ENCODE measurements at places on chromosomes 6 and 20.

DNA sequence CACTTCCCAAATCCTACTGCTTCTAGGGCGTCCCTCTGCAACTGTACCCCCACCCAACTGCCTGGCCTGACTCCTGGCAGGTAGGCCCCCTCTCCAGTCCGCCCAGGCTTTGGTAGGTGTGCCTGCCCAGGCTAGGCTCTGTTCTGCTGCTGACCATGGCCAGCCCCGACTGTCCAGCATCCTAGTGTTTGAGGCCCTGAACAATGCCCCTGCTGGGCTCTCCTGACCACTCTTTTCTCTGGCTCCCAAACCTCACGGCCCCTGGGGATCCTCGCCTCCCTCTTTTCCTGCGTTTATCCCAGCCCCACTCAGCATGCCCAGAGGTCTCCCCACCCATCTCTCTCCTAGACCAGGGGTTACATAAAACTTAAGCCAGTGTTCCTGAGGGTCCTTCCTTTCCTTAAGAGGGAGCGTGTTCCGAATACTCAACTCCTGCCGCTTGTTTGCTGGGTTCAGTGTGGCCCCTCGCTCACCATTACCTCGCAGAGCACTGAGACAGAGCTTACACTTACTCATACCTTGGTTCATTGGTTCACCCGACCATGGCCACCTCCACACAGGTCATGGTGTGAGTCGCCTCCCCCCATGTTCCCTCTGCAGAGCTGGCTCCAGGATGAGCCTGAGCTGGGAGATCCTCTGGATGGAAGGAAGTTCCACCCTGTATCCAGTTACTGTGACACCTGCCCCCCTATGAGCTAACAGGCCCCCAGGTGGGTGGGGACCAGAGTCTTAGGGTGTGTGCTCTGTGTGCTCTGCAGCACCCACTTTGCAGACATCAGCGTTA lies 21.0 kb upstream of the MYT1 start:
- DNase-seq, result no peak

GRCh38 chr6:33251395-33252012 lies 20.2 kb downstream of the VPS52 start:
- no peak for DNase-seq

DNA sequence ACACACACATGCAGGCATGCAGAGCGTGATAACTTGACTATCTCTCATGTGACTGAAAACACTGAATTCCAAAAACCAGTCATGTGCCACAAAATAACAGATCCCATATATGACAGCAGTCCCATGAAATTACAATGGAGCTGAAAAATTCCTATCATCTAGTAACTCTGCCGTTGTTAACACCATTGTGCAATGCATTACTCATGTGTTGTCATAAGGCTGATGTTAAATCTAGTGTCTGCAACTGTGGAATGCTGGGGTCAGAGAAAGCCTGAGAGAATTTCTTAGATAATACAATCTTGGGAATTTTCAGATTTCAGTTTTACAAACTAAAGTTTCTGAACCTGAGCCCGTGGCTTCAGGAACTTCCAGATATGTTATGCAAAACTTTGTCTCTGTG lies 70.2 kb downstream of the LYRM4 start:
- no peak for DNase-seq

- no peak for DNase-seq
Observed at GRCh38 chr20:11882651-11883050, 35.0 kb upstream of the BTBD3 start.

DNA sequence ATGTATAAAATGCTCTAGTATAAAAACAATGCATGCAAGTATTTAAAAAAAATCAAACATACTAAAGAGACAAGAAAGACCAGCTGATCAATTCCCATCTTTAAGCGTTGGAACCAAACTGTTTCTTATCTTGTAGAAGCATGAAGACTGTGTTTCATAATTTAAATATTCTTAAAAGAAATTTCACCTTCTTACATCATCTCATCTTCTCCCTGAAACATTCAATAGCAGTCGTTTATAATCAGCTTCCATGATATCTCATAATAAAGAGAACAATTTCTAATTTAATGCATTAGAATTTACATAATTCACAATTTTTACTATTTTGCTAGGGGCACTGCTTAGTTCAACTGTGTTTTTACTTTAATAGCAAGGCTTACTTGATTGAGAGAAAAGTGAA lies 468.1 kb upstream of the MARCKS start:
- no peak for DNase-seq

DNA sequence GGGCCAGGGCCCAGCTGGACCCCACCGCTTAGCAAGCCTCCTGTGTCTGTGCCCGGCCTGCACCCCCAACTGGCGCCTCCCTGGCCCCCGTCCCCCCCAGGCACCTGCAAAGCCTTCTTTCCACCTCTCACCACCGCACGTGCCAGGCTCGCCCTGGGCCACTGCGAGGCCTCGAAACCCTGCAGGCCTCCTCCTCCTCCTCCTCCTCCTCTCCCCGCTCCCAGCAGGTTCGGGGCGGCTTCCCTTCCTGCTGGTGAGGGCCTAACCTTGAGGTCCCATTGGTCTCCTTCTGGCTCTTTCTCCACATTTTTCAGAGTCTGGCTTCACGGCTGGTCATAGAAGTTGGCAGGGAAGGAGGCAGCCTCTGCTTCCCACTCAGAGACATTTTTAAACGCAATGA lies 76.8 kb upstream of the GATA5 start:
- DNase-seq, result no peak

GRCh38 chr20:61817575-61817974 lies 248.1 kb downstream of the TAF4 start:
- DNase-seq, result no peak

DNA sequence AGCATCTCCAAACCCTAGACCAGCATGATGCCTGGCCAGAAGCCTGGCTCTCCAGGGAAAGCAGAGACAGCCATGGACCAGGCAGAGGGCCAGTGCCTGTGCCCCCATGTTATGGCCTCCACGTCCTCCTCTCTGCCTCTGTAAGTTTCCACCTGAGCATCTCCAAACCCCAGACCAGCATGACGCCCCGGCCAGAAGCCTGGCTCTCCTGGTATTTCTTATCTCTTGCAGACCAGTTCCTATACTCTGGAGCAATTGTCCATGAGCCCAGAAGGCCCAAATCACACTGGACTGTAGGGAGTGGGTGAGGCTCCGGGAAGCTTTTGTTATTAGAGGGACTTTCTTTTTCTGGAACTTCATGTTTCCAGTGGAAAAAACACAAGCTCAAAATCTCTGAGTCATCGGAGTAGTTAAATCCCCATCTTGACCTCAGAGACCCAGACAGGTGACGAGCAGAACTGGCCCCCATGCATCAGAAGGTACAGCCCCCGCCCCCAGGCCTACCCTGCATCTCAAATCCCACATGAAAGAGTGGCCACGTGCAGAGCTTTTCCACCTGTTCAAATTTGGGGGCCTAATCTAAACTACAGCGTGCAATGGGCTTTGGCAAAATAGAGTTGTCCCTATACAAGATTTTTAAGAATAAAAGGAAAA lies 110.2 kb upstream of the FOXQ1 start:
- no peak for DNase-seq

GRCh38 chr6:126770176-126770575 lies 348.3 kb upstream of the RSPO3 start:
- DNase-seq, result no peak

DNA sequence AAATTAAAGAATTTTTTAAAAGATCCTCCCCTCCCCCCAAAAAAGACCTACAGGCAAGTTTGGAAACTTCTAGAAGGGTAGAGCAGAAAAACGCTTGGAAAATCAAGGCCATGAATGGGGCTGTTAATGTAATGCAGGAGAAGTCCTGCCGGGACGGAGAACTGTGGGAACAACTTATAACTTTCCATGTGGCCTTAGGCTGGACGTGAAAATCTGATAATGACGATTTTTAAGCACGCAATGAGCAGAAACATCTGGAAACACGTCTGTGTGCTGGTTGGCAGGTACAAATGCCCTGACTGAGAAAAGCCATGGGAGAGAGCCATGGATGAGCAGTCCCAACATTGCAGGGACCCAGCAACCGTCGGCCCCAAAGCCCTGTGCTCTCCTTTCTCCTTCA lies 198.7 kb upstream of the RREB1 start:
- no peak for DNase-seq

DNA sequence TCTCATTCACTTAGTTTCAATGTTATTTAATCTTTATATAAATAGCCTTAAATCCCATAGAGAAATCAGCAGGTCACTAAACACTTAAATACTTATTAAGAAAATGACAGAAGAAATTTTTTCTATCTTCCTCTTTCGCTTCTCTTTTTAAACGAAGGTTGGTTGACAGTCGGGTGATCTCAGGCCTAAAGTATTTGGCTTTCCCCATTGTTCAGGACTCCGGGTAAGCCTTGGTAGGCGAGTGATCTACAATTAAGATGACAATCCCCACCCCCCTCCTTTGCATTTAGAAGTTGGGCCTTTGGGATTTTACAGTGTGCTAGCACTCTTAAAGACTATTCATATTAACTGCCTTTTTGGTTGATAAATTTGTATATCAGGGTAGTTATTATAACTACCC lies 19.7 kb upstream of the UTRN start:
- no peak for DNase-seq

GRCh38 chr6:148577687-148578488 lies 168.9 kb upstream of the UST start:
- no peak for DNase-seq

- DNase-seq, result no peak
Observed at GRCh38 chr20:59767656-59768055, 163.3 kb downstream of the PHACTR3 start.

DNA sequence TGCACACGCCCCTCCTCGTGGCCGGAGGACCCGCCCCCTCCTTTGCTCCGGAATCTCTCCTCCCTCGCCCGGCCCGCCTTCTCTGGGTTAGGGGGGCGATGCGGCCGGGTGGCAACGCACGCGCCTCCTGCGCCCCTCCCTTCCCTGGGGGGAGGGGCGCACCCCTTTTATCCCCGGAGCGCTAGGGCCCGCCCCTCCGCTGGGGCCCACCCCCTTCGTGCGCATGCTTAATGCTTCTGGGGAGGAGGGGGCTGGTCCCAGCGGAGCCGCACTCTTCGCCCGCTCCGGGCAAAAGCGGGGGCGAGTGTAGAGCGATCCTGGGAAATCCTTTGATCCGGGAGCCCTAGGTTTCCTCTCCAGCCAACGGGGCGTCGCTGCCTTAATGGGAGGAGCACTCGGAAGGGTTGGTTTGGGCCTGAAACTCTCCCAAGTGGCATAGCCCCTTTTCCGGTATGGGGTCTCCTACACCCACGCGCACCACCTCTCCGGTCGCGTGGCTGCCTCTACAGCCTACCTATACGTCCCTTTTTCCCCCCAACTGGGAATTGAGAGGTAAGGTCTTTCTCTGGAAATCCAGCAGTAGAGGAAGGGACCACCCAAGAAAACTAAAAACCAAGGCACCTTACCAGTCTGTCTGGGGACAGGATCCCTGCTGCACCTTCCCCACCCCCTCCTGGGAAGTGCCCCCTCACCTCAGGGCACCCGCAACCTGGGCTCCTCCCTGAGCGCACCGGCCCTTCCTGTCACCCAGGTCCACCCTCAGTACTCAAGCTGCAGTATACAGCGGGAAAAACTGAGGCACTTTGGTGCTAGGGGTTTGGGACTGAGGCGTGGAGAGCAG lies 2.1 kb downstream of the SOX12 start:
- no peak for DNase-seq

DNA sequence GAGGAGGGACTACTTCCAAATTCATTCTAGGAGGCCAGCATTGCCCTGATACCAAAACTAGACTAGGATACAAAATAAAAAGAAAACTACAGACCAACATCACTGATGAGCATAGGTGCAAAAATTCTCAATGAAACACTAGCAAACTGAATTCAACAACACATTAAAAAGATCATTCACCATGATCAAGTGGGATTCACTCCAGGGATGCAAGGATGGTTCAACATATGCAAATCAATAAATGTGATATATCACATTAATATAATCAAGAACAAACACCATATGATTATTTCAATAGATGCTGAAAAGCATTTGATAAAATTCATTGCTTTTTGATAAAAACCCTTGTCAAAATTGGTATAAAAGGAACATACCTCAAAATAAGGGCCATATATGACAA lies 10.2 kb downstream of the PGBD1 start:
- no peak for DNase-seq

GRCh38 chr20:8127553-8128255 lies 4.4 kb upstream of the PLCB1 start:
- no peak for DNase-seq

DNA sequence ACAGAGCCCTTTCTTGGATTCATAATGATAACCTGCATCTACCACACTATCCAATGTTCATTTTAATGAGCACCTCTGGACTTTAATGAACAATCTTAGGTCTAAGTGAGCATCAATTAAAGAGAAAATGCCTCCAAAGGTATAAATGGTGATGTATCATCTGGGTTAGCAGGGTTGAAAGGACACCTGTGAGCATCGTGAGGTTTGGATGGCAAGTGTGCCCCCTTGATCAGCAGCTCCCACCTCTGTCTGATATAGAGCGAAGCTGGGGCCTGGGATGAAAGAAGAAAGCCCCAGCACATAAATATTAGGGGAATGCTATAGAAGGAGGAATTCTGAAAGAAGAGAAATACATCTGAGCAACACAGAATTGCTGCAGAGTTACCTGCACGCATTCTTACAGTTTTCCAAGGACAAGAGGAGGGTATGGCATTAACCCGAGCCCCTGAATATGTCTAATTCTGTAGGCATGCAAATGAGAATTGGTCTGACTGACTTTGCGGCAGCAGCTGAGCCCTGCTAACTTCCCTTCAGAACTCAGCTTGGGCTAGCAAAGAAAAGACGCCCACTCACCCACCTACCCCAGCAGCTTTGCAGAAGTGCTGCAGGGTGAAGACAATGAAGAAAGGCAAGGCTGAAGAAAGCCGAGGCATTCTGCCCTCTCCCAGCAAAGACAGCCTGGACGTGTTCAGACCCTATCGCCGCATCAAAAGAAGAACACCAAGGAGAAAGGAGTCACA lies 136.2 kb downstream of the GMPR start:
- no peak for DNase-seq

- DNase-seq, result no peak
Observed at GRCh38 chr6:88825856-88826255, 137.6 kb downstream of the RNGTT start.

DNA sequence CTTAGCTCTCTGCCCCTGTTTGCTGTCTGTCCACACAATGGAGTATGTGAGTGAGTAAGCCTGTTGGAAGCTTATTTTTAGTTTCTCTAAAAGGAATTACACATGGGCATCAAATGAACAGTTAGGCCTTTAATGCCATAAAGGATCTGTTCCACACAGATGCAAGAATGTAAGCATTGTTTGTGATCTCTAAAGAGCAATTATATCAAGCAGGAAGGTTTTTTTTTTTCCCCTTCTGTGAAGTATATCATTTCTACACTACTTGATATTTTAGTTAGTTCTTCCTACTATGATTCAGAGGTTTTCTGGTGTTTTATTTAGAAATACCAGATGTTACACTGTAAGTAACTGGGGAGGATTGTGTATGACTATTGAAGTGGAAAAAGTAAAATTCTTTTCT lies 627.5 kb downstream of the COL12A1 start:
- no peak for DNase-seq
